ENCODE measurements at places on chromosomes 2 and 18. TPM values are rescaled to one million over a fixed set of nuclear protein-coding genes. Genes with fewer than 3 reads are reported as not detected.

The PSMA8 gene
- 0.52 TPM for total RNA-seq

The LONRF2 gene
- total RNA-seq = 0.18 TPM

DNA sequence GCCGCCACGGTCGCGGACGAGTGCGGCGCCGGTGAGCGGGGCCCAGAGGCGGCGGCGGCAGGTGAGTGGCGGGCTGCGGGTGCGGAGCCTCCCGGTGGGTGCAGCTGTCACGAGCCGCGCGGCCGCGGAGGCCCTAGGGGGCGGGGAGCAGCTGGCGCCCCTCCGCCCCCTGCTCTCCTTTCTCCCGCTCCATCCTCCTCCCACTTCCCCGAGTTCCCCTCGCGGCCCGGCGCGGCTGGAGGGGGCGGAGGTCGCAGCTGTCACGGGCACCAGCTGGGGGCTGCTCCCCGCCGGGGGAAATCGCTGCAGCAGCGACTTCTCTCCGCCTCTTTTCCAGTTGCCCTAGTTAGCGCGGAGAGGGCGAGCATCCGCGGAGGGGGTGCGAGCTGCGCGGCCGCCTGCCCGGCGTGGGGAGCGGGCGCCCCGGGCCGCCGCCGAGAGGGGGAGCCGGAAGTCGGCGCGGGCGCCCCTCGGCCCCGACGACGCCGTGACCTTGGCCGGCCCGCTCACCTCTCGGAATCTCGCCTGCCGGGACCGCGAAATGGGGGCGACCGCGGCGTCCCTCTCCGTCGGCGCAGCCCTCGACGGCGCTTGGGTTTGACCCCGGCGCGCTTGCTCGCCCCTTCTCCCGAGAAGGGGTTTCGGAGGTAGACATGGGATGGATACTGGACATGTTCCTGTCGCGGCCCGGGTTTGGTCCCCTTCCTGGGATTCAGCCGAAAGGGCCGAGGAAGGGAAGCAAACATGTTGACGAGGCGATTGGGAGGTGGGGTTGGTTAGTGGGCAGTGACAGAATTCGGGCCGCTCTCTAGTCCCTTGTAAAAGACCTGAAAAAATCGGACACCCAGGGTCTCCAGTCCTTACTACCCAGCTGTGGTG, 727 bp downstream of the NCOA1 start:
- H3K27ac ChIP-seq = peak overlapping the region; percentile 85
- H3K4me1 ChIP-seq = peaks cover 50% of the 10 kb centered on the region
- no peaks in the 10 kb centered on the region for H3K27me3 ChIP-seq
- peak overlapping the region; percentile 91 for H3K4me3 ChIP-seq
- DNase-seq = peak; percentile 74
- no peaks in the 10 kb centered on the region for H3K36me3 ChIP-seq

- no peak overlapping the region for H3K27ac ChIP-seq
- H3K4me1 ChIP-seq = peaks cover 22% of the 10 kb centered on the region
- no peak overlapping the region for H3K4me3 ChIP-seq
- no peak for DNase-seq
Observed at GRCh38 chr2:175999283-175999819, 2.7 kb downstream of the LNPK start.

DNA sequence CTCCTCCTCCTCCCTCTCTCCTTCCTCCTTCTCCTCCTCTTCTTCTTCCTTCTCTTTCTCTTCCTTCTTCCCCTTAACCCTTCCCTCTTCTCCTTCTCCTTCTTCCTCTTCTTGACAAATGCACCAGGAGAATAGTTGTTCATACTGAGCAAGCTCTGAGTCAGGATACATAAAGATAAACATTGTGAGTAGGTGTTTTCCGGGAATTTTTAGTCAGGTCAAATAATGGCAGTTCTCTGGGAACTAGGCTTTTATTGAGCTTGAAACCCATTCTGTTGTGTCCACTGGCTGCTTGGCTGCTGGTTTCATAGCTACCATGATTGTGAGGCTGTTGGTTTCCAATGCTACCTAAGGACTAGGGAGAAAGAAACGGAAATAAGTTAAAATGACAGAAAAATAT, 1144.7 kb upstream of the DDX18 start:
- no peaks in the 10 kb centered on the region for H3K36me3 ChIP-seq
- no peak overlapping the region for H3K4me3 ChIP-seq
- H3K27me3 ChIP-seq = no peaks in the 10 kb centered on the region
- no peak overlapping the region for H3K27ac ChIP-seq
- no peaks in the 10 kb centered on the region for H3K4me1 ChIP-seq
- DNase-seq = no peak
